ENCODE measurements at places on chromosomes 5 and 9. TPM values are rescaled to one million over a fixed set of nuclear protein-coding genes. Genes with fewer than 3 reads are reported as not detected.

DNA sequence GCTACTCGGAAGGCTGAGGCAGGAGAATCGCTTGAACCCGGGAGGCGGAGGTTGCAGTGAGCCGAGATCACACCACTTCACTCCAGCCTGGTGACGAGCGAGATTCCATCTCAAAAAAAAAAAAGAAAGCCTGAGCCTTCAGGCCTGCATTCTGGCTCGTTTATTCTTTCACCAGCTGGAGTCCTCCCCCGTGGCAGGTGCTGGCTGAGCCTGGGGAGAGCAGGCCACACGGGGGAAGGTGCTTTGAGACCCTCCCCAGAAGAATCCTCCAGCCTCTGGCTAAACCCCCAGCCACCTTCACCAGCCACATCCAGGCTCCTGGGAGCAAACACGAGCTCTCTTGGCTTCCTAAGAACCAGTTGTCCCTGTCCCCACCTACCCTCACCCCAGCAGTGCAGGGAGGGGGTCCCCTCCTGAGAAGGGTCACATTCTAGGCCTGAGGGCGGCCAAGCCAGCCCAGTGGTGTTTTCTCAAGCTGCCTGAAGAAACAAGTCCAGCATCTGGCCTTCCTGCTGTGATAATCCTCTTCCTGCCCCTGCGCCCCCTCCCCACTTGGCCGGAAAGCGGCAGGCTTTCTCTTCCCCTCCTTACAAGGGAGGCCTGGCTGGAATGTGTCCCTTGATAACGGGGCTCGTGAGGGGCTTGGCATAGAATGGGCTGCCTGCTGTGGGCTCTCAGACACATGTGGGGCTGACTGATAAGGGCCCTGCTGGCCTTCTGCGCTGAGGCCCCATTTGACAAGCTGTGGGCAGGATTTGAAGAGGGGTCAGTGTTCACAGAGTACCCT lies 41.5 kb downstream of the PLPP7 start:
- no peak for DNase-seq

TMEM245 gene
- 42.0 TPM for total RNA-seq

- DNase-seq = no peak
Measured at GRCh38 chr9:107874591-107875369, 385.2 kb upstream of the KLF4 start.

DNA sequence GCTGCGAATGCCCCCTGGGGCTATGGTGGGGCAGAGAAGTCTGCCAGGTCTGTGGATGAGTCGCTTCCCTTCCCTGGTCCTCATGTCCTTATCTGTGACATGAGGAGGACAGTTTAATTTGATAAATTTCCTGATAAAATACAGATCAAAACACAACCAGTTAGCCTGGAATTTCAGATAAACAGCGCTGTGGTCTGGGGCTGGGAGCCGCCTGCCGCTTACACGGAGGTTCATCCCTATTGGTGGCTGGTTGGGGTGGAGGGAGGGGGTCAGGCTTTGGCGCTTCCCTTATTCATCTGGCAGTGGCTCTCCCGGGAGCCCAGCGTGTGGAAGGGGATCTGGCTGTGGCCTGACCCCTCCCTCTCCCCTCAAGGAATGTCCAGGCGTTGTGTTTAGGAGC lies 17.9 kb downstream of the CRB2 start:
- no peak for DNase-seq

DNA sequence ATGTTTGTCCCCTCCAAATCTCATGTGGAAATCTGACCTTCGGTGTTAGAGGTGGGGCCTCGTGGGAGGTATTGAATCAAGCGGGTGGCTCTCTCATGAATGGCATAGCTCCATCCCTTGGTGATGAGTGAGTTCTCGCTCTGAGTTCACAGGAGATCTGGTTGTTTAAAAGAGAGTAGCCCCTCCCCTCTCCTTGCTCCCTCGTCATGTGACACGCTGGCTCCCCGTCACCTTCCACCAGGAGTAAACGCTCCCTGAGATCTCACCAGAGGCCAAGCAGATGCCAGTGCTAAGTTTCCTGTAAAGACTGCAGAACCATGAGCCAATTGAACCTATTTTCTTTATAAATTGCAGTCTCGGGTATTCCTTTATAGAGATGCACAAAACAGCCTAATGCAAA lies 74.5 kb downstream of the RASEF start:
- DNase-seq = no peak

GRIA1 gene
- total RNA-seq = not detected

DNA sequence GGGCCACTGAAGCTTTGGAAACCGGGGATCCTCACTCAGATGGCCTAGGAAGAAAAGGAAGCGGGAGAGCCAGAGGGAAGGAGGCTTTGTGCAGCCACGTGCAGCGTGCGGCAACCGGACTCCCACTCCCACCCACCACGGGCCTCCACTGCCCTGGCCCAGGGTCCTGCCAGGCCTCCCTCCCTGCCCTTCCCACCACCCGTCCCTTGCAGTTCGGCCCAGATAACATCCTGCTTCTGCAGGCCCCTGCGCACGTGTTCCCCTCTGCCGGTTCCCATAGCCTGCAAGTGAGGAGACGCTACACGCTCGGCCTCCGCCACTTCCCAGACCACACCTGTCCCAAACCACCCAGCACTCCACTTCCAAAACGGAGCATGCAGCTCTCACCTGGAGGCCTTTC lies 4.3 kb upstream of the LHX3 start:
- DNase-seq = no peak

NMUR2 gene
- total RNA-seq = not detected

DNA sequence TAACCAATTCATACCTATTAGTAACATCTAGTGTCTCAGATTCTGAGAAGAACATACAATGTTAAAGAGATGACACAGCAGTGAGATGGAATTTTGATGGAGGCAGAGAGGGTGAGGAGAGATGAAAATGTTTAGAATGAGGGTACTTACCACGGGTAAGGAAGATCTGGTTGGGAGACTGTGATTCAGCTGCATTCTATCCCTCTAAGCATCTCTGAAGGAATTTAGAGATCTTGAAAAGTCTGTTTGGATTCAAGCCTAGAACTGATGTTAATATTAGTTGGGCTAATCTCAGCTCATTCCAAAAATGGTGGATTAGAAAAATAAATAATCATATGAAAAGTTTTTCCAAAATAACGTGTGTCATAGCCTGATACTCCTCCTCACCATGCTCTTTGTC lies 191.5 kb upstream of the CLINT1 start:
- no peak for DNase-seq

- DNase-seq = no peak
Measured at GRCh38 chr9:90900130-90900529, 98.5 kb downstream of the SYK start.

All from kidney epithelial cell (primary cell).